ENCODE measurements at places on chromosomes 7 and 10. TPM values are rescaled to one million over a fixed set of nuclear protein-coding genes. Genes with fewer than 3 reads are reported as not detected.

The KEL gene
- not detected for total RNA-seq

The OR2A1 gene
- total RNA-seq: not detected

The AP5Z1 gene
- 66.1 TPM for total RNA-seq

The FAM13C gene
- total RNA-seq: not detected

The ZNF853 gene
- total RNA-seq: 10.1 TPM

The ACSM6 gene
- not detected for total RNA-seq

The FAM204A gene
- total RNA-seq: 40.6 TPM

The SPDYE2 gene
- total RNA-seq: not detected

The CPXM2 gene
- total RNA-seq: not detected

The ARHGEF5 gene
- 51.5 TPM for total RNA-seq

Measured in Calu3 (cell line).